Eye (tissue), 1 donor: ENCODE measurements at places on chromosomes 11 and 22.

DNA sequence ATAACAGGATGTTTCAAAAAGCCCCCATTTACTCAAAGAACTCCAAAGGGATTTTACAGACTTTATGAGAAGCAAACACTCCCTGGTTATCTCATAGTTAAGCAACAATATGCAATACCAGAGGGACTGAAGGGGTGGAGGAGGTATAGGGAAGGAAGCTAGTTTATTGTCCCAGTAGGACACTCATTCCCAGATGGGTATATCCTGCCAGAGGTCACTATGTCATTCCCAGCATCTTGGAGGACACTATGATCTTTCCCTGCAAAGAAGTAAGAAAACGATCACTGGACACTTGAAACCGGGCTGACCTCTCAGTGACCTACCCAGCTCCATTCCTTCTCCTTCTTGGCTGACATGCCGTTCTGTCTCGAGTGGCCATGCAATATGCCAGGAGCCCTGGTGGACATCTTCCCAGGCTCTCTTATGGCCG, 114.5 kb downstream of the NAT10 start:
- no peak for DNase-seq

DNA sequence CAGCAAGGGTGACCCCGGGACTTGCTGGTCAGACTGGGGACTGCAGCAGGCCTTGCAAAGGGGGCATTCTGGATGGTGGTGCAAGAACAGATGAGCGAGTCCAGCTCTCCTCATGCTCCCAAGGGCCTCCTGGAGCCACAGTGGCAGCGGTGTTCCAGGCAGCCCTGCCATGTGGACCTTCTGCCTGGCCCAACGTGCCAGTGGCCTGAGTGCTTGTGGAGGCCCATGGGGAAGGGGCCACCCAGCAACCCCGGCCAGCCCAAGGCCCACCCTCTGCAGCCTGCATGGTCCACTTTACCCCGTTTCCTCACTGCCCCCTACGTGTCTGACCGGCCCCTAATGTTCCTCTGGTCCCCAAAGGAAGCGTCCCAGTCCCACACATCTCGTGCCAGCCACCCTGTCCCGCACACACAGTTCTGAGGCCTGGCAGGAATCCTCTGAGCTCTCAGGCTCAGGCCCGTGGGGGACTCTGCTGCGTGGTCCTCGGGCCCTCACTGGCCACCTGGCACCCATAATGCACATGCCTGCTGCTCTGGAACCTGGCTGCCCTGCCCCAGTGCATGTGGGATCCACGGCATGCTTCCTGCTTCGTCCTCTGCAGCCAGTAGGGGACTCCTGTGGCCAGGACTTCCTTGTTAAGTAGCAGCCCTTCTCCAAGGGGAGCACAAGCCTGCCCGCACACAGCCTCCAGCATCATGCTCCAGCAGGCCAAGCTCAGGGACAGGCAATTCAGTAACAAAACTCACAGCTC, 85.5 kb downstream of the DGCR2 start:
- no peak for DNase-seq

DNA sequence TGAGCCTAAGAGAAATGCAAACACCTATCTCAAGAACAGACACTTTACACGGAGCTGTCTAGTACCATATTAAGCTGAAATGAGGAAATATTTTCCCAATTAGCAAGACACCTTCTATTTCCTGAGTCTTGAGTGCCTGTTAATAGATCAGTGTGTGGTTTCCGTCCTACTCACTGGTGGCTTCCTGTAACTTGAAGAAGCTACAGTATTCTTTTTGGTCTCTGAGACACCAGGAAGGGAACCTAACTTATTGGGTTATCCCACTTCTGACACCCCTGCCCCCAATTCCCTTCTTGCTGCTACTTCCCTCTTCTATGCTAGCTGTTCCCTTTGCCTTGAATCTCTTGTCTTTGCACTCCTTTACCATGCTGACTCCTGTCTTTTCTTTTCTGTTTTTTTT, 92.7 kb downstream of the FDX1 start:
- no peak for DNase-seq

- DNase-seq, result no peak
Measured at GRCh38 chr11:107496011-107496410, 38.4 kb upstream of the CWF19L2 start.

GRCh38 chr11:70510106-70510505, 111.8 kb downstream of the CTTN start:
- peak; percentile 65 for DNase-seq

- DNase-seq, result no peak
Measured at GRCh38 chr22:37300551-37301017, 18.3 kb downstream of the CYTH4 start.

- DNase-seq, result no peak
Measured at GRCh38 chr11:122724520-122724919, 69.0 kb downstream of the UBASH3B start.

GRCh38 chr11:253160-253885, 16.5 kb downstream of the PSMD13 start:
- DNase-seq, result no peak

DNA sequence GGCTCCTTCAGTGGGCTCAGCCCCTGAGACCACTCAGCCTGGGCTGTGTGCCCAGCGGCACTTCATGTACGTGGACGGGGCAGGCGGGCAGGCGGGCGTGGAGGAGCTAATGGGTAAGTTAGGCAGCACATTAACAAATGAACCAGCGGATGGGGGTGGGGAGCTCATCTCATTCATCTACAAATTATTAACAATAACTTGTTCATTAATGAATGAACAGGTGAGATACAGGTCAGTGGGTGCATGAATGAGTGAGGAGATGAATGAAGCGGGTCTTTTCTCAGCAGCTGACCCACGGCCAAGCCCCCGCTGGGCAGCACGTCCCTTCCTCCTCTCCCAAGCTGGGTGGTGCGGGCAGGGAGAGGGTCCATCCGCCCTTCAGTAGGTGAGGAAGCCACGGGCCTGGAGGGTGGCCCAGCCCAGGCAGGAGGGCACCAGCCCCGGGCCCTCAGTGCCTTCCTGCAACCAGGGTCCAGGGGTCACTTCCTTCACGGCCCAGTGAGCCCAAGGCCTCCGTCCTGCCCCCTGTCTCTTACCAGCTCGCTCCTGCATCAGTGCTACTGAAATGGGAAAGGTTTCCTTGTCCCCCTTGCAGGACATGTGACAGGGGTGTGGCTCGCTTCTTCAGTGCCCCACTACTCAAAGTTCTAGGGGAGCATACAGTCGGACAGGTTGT, 60.5 kb upstream of the KCNQ1OT1 start:
- no peak for DNase-seq

GRCh38 chr11:95680169-95680929, 109.2 kb downstream of the FAM76B start:
- DNase-seq, result peak; percentile 37

DNA sequence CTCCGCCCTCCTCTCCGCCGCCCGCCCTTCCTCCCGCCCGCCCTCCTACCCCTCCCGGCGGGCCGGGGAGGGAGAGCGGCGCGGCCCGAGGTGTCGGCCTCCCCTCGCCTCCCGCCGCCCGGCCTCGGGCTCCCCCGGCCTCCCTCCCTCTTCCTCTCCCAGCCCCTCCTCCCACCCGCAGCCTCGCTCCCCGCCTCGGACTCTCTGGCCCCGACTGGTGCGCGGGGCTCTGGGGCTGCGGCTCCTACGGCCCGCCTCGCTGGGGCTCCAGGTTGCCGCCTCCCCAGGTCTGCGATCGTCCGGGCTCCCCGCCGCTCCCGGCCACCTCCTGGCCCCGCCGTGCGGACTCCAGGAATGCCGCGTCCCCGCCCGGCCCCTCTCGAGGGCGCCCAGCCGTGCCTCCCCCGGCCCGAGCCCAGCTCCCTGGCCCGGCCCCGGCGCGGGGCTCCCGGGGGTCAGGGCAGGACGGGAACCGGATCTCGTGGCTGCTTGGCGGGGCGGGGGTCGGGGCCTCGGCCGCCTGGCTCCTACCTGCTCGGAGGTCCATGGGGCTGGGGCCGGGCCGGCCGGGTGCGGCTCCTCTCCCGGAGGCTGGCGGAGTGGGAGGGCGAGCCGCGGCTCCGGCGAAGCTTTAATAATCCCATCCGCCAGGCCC, at the start of gene CLCF1:
TSS of gene CLCF1 (minus strand) at position 606 of the 655 bp plus-strand sequence. CDS start at position 547, 59 bp downstream.
- DNase-seq, result peak; percentile 87

- DNase-seq, result no peak
Measured at GRCh38 chr11:12066056-12066798, 44.2 kb upstream of the MICAL2 start.

DNA sequence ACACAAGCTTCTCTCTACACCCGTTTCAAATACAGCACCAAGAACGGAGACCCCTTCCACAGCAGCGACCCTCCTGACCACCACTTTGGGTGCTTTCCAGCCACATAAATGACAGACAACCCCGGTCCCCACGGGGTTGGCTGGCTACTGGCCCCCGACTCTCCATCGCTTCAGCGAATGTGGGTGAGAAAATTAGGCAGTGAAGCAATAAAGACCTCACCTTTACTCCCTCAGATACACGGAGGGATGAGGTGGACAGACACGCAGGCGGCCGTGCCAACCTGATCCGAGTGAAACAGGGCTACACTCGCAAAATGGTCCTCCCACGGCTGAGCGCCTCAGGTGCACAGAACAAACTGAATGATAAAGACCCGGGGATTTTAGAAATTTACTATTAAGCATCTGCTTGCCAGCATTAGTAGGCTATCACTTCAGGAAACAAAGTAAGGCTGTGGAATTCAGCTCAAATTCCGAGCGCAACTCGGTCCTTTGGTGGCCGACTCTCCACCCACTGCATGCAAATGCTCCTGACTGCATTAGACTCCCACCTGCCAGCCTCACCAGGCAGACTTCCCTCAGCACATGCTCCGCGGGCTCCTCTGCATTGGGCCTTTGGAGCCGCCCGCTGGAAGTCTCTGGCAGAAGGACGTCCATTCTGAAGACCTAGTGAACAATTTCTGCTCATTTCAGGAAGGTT, 12.8 kb upstream of the EFCAB6 start:
- no peak for DNase-seq

GRCh38 chr11:359181-359714, 10.1 kb upstream of the B4GALNT4 start:
- DNase-seq, result no peak

- peak; percentile 44 for DNase-seq
Measured at GRCh38 chr22:50731811-50732624, 6.0 kb upstream of the ACR start.

DNA sequence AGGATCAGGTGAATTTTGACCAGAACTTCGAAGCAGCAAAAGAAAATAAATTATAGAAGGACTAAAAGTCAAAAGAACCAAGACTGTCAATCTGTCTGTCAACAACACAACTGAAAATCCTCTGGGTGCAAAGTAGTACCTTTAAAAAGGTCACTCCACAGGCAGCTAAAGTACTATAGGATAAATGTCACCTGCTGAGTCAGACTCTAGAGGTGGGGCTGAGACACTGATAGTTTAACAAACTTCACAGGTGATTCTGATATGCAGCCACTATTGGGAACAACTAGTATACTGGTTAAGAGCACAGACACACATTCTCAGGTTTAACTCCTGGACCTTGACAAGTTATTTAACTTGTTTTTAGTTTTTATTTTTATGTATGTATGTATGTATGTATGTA, 107.3 kb downstream of the FCHSD2 start:
- DNase-seq, result no peak

DNA sequence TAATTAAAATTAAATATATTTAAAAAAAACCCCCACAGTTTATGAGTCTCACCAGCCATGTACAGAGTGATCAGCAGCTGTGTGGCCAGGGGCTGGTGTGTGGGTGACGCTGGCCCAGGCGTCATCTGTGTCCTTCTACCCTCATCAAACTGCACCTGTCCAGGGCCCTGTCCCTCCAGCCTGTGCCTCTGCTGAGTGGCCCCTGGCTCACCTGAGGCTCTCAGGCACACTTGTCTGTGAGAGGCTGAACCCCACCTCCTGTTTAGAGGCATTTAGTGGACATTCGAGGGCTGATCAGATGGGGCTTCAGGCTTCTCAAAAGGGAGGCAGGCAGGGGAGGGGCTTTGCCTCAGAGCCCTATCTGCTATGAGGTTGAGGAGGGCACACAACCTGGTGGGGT, 29.9 kb upstream of the SMIM38 start:
- DNase-seq, result no peak

GRCh38 chr11:69950120-69950519, 128.0 kb upstream of the ANO1 start:
- DNase-seq, result peak; percentile 39

DNA sequence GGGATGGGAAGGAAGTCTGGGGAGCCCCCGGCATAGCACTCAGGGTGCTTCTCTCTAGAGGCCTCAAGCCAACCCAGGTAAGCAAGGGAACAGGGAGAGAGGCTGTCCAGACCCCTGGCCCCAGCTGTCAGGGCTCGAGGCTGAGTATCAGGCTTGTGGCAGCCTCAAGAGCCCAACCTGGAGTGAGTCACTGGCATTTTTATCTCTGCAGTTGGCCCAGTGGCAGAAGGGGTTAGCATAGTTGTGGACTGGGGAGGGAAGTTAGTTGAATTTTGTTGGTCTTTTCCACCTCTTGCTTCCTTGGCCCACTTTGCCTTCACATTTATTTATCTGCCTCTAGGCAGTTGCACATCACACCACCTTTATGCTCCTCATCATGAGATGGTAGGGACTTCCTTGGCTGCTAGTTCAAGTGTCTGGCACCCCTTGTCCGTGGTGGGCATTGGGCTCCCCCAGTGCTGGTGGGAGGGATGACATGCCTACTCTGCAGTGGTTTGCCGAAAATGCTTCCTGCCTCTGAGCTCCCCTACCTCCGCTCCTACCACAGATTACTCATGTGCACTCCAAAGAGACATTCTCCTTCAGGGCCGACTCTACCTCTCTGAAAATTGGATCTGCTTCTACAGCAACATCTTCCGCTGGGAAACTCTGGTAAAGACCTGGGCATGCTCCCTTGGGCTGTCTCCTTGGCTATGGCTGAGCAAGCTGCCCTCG, 60.1 kb downstream of the SCN3B start:
- DNase-seq, result no peak
